Stimulated activated CD4-positive, alpha-beta T cell treated with anti-CD3 and anti-CD28 coated beads, TNF-alpha, amount 100 ng/mL, for 24 hours (primary cell): ENCODE measurements at places on chromosomes 2 and 18.

DNA sequence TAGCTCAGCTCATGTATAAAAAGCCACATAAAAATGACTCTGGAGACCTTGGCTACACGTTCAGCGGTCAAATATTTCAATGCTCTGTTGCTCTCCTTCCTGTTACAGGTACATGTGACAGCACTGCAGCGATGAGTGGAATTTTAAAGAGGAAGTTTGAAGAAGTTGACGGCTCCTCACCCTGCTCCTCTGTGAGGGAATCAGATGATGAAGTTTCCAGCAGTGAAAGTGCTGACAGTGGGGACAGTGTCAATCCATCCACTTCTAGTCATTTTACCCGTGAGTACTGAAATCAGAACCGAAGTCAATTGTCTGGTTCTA, 125.4 kb downstream of the CSRNP3 start:
- no peak for DNase-seq

- no peak for DNase-seq
Observed at GRCh38 chr2:9764153-9764778, 79.0 kb upstream of the TAF1B start.

DNA sequence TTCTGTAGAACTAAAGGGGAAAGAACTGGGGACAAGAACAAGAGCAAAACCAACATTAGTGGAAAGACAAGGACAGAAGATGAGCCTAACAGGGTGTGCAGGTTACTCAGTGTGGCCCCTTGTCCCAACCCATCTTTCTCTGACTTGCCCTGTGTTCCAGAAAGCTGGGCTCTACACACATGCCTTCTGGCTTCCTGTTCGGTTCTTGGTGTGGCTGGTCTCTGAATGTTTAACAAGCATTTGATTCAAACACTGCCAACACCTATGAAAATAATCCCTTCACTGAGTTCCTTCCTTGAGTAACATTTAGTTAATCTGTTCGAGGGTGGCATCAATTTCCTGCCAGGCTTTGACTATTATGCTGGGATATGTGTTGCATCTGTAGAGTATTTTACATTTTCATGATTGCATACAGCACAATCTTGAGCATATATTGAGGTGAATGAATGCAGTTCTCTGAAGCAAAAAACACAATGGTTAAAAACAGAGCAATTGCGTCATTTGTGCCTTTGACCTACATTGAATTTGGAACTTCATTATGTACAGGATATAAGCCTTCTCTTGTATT, 83.3 kb downstream of the MBD2 start:
- no peak for DNase-seq

- no peak for DNase-seq
Observed at GRCh38 chr2:232292395-232293154, 86.0 kb upstream of the ALPP start.
